Activated CD4-positive, alpha-beta T cell treated with anti-CD3 and anti-CD28 coated beads, Interleukin-2, amount 50 U/mL, for 48 hours (primary cell): ENCODE measurements at places on chromosomes 16 and 17.

- DNase-seq = no peak
Measured at GRCh38 chr17:38892620-38893019, 22.8 kb downstream of the LASP1 start.

- DNase-seq = no peak
Measured at GRCh38 chr16:48013491-48013901, 142.3 kb downstream of the ABCC12 start.

- no peak for DNase-seq
Measured at GRCh38 chr16:17998550-17998949, 338.0 kb downstream of the NPIPA8 start.

DNA sequence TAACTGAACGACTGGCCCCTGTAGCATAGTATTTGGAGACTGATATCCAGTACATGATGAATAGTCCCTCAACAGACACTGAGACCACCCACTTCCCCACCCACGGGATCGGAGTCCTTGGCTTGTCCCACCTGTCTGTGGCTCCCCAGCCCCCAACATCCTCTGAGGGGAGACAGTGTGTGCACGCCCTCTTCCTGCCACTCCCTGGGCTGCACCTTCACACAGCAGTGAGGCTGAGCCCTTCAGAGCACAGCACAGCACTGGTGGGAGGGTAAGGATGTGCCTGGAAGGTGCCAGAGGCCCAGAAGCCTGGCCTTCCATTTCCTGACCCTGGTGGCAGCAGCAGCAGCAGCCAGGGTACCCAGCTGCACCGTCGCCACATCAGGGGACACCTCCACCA is 11.0 kb downstream of the DNASE1 start:
- DNase-seq = no peak

GRCh38 chr16:86734543-86735460 is 156.5 kb downstream of the FOXL1 start:
- DNase-seq = no peak

- no peak for DNase-seq
Measured at GRCh38 chr17:40028595-40028994, 13.4 kb downstream of the CSF3 start.
